ENCODE measurements at places on chromosomes 11 and 22.
A peak's percentile ranks its signal among the peaks of the same experiment; 100 is the strongest.

DNA sequence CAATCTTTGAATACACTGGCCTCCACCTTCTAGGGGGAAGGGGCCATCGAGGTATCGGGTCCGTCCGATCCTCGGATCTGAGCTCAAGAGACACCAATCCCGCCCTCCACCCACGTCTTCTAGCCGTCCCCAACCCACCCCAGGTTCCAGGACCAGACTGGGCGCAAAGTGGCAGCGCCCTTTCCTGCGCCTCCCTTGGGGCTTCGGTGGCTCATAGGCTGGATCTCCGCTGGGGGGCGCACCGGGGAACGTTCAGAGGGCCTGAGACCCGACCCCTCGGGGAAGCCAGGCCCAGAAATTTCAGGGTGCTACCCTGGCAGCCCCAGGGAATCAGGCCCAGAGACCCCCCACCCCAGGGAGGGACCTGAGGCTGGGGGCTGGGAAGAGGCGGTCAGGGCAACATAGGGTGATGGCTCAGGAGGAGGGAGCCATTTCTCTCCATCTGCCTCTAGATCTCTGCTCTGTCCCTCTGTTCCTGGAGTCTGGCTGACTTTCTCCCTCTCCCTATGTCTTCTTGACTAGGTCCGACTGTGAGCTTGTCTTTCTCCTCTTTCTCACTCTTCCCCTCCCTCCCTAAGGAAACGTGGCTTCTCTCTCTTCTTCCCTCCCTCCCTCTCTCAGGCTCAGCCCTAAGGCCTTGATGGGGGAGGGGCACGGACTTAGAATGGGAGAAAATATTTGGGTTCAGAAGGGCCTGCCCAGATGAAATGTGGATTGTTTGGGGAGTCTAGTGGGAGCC is 1.1 kb downstream of the CREB3L1 start:
- peak; percentile 56 for DNase-seq

DNA sequence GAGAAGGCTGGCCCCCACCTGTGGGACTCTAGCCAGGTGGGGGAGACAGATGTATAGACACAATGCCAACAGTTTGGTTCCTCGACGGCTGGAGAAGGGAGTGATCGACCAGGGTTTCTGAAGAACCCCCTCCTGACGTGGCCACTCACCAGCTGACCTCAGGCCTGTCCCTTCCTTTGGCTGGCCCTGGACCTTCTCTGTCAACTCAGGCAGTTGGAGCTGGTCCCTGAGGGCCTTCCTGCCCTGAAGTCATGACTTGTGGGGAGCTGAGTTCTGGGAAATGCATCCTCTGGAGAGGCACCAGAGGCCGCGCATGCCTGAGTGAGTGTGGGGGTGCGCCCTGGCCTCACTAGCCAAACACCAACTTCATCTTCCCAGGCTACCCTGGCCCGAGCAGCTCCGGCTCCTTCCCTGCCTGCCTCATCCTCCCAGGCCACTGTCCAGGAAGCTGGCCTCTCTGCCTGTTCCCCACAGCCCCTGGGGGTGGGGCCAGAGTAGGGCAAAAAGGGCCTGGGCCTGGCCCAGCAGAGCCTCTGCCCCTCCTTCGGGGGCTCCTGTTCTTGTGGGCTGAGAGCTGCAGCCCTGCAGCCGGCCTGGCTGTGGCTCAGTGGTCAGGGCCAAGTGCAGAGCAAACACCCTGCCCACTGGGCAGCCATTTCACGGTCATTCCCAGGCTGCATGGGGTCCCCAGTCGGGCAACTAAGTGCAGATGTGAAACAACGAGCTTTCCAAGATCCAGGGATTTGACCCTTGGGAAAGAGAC is 23.6 kb downstream of the TXN2 start:
- DNase-seq = peak; percentile 82

DNA sequence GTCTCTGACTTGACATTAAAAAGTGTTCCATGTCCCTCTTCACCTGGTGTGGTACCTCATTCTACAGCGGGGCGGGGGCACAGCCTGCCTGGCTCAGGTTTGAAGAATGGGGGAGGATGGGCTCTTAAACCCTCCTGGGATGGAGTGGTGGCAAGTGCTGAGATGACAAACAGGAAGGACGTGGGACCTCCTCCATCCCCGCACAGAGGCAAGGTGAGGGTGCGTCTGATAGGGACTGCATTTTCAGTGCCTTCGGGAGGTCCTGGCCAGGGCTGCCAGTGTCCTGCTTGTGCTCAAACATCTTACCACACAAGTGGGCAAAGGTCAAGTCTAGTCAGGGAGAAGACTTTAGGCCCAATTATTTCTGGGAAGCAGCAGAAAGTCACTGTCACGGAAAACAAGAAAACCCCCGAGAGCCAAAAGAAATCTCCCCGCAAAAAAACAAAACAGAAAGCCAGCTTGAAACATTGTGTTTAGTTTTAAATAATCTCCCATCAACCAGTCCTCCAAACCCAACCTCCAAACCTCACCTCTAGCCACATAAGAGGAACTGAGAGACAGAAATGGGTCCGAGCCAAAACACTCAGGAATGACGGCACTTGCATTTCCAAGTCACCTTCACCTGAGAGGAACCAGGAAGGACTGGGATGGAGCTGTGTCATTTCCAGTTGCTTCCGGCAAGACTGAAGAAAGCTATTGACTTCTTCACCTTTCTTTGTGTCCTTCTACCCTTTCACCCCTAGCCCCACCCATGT is 966.5 kb downstream of the NTM start:
- DNase-seq = no peak

DNA sequence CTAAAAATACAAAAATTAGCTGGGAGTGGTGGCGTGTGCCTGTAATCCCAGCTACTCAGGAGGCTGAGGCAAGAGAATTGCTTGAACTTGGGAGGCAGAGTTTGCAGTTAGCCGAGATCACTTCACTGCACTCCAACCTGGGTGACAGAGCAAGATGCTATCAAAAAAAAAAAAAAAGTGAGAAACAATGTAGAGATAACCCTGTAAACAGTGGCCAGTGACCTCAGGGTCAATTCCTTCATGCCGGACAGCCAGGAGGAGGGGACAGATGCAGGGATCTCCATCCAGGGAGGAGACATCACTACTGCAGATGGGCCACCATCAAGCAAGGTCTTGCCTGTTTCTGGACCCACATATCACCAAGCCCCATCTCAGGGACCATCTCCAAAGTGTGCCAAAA is 10.2 kb downstream of the CFL1 start:
- DNase-seq = no peak

DNA sequence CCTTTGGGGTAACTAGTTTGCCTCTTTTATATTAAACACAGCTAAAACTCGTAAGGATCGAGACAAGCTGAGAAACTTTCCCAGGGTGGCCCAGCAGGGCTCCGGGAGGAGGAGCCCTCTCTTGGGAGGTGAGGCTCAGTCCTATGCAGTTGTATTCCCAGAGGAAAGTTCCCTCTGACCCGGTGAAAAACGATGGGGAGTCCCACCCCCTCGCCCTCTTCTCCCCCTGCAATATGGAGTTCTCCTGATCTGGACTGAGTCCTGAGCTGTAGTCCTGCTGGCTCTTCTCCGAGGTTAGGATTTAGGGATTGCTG is 1.3 kb downstream of the NTM start:
- DNase-seq = no peak

- no peak for DNase-seq
These were observed 5.4 kb downstream of the MCHR1 start for GRCh38 chr22:40684728-40685127.

- no peak for DNase-seq
These were observed 1291.0 kb downstream of the TBC1D22A start for GRCh38 chr22:48053486-48053885.

DNA sequence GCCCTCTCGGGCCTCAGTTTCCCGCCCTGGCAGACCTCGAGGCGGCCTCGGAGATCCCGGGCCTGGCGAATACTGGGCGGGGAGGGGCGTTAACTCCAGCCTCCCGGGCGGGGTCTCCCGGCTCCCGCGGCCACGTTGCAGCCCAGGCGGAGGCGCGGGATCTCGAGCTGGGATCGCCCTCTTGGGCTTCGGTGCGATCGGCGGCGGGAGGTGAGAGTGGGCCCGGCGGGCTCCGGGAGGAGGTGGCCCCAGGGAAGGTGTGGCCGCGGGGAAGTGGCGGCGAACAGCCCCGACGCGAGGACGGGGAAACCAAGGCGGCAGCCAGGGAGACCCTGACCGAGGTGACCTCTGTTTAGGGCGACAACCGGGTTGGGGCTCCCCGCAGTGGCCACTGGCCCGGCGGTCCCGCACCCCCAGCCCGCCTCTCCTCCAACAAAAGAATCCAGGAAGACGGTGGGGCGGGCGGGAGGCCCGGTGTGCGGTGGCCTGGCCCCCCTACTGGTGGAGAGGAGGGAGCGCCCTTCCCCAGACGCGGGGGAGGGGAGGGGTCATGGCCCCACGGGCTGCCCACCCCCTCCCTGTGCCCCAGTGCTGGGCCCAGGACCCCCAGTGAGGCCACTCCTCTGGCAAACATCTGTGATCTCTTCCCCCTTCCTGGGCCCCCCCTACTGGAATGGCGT is at the start of gene PHETA2:
Gene PHETA2, plus strand, starts transcription at position 117 of the 680 bp plus-strand sequence. CDS start 3,046 bp downstream, outside the sequence.
- peak; percentile 64 for DNase-seq

- no peak for DNase-seq
These were observed 258.0 kb downstream of the FAT3 start for GRCh38 chr11:92482492-92483060.

DNA sequence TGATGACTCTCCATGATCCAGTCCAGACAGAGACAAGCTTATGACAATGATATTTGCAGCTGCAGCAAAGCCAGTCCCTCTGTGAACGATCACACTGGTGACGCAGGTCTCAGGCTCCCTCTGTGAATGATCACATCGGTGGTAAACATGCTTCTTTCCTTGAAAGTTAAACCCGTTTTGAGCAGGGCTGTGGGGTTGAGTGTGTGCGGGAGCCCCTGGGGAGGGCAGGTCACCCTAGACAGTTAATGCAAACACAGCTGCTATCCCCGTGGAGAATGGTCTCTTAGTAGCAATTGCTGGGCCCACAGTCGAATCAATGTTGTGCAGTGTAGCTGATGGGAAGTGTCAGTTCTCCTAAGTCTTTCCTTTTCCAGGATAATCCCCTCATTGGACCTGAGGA is 71.0 kb upstream of the KIRREL3 start:
- no peak for DNase-seq

DNA sequence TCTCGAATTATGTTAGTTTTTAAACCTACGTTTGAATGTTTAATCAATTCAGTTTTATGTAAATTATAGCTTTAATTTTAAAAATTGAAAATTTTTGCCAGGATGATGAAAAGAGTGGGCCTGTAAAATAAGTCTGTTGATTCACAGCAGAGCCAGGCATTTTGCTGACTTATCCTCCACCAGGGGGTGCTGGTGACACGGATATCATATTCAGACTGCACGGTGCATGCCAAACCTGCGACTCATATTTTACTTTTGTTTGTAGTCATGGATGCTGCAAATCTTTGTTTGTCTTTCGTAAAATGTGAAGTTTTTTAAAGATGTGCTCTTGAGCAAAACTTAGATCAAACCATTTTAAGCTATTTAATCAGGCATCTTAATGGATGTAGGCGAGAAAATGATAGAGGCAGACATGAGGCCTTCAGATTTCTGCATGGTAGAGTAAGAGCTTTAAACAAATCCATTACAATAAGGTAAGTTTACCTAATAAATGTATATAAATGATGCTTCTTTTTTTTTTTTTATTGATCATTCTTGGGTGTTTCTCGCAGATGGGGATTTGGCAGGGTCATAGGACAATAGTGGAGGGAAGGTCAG is 3.6 kb upstream of the OR8B3 start:
- DNase-seq = peak; percentile 48

GRCh38 chr11:46203746-46204145 is 73.7 kb upstream of the CREB3L1 start:
- DNase-seq = no peak

DNA sequence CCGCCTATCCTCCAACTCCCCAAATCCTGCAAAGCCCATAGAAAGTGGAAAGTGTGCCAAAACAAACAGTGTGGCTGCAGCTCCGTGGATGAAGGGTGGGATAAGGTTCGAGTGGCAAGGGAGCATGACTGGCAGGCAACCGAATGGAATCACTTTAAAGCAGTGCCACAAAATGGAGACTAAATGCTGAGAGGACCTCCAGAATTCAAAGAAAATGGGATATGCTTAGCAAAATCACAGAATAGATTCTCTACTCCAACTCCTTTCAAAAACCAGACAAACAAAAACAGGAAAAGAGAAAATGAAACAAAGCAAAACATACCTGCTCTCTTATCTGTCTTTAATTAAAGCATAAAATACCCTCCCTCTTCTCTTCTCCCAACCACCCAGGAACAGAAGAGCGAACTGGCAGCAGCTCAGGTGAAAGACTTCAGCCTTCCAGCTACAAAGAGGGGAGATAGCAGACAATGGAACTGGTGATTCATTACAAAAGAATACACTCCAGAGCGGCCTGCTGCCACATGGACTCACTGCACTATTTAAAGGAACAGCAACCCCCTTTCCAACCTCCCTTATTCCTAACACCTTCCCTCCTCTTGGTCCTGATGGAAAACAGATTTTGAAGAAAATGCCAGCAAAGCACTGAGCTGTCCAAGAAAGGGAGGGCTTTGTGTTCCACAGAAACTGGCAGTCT is 118.5 kb downstream of the APOL5 start:
- DNase-seq = peak; percentile 58

DNA sequence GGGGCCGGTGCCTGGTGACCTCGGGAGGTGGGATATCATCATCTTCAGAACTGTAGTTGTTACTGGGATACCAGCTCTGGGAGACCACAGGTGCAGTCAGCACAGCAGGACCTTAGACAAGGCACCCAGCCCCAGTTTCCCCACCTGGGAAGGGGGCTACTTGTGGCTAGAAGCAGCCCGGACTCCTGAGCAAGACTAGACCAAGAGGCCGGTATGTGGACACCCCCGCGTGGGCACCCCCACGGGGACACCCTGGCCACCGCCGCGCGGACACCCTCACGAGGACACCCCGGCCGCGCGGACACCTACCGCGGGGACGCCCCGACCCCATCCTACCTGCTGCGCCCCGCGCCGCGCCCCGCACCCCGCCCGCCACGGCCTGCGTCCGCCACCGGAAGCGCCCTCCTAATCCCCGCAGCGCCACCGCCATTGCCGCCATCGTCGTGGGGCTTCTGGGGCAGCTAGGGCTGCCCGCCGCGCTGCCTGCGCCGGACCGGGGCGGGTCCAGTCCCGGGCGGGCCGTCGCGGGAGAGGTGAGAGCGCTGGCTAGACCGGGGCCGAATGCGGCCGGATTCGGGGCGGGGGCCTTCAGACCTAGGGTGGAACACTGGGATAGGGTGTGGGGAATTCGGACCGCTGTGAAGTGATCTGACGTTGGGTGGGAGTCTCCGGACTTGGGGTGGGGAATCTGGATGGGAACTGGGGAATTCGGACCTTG is at the start of the genes COMT and TXNRD2:
Gene COMT, plus strand, starts transcription at position 408 of the 718 bp plus-strand sequence. CDS start 20,755 bp downstream, outside the sequence.
Gene TXNRD2, minus strand, starts transcription at position 454 of the 718 bp plus-strand sequence. Its CDS starts 15 bp downstream, at position 439.
- peak; percentile 82 for DNase-seq

DNA sequence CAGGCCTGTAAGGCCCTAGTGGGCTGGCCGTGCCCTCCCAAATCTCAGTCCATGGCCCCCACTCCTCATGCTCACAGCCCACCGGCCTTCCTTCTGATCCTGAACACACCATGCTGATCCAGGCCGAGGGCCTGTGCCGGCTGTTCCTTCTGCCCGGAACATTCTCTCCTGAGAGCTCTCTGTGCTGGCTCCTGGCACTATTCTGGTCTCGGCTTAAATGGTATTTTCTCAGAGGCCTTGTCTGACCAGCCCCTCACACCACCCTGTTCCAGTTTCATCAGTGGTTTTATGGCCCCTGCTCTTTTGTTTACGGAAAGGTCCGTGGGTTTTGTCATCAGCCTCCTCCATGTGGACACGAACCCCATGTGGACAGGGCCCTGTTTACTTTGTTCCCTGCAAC is 22.0 kb downstream of the SPTBN2 start:
- DNase-seq = no peak

- no peak for DNase-seq
These were observed 14.6 kb downstream of the CCDC83 start for GRCh38 chr11:85869781-85870180.

- no peak for DNase-seq
These were observed 852 bp downstream of the TRAF6 start for GRCh38 chr11:36509201-36509639.

- no peak for DNase-seq
These were observed 85.0 kb downstream of the ATG16L2 start for GRCh38 chr11:72899238-72899637.
